ENCODE measurements at places on chromosomes 6 and 20.

DNA sequence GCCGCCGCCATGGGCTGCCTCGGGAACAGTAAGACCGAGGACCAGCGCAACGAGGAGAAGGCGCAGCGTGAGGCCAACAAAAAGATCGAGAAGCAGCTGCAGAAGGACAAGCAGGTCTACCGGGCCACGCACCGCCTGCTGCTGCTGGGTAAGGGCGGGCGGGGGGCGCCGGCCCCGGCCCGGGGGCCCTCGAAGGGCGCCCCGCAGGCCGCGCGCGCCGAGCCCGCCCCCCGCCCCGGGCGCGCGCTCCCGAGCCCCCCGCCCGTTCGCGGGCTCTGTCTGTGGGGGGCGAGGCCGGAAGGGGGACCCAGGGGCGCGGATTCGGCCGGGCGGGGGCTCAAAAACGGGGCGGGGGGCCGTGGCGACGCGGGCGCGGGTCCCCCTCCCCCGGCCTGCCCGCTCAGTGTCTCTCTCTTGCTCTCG is 39.2 kb downstream of the GNAS start:
- DNase-seq, result no peak

DNA sequence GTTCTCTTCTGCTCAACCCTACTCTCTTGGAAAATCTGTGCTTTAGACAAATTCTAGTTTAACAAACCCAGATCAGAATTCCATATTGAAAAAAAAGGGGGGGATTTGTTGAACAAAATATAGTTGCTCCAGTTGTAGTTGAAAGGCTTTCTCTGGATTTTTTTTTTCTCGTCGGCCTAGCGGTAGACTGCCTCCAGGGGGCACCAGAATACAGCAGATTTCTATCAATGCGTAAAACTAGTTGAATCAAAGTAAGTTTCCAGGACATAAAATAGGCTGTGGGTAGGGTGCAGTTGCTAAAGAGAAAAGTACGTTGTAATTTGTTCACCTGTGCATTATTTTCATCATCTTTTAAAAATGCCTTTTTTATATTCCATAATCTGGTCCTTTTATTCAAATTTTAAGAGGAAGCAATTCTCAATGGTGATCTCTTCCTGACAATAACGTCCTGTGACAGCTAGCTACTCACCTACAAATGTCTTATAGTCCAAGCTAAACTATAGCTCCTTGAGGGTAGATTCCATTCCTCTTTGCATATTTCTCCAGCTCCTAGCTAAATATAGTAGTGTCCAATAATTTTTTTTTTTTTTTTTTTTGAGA is 105.4 kb downstream of the PERP start:
- DNase-seq, result no peak

- DNase-seq, result no peak
These were observed 85.9 kb downstream of the SMLR1 start for GRCh38 chr6:130913120-130913519.

GRCh38 chr6:7899101-7899888 is 11.3 kb downstream of the TXNDC5 start:
- DNase-seq, result no peak

GRCh38 chr20:46433051-46433450 is 26.6 kb upstream of the ELMO2 start:
- no peak for DNase-seq

- DNase-seq, result no peak
These were observed 214.4 kb upstream of the KCNG1 start for GRCh38 chr20:51237278-51237677.

- DNase-seq, result no peak
These were observed 118.5 kb downstream of the SYCP2 start for GRCh38 chr20:59814840-59815340.

- no peak for DNase-seq
These were observed 608.1 kb downstream of the HACE1 start for GRCh38 chr6:104251651-104252050.

DNA sequence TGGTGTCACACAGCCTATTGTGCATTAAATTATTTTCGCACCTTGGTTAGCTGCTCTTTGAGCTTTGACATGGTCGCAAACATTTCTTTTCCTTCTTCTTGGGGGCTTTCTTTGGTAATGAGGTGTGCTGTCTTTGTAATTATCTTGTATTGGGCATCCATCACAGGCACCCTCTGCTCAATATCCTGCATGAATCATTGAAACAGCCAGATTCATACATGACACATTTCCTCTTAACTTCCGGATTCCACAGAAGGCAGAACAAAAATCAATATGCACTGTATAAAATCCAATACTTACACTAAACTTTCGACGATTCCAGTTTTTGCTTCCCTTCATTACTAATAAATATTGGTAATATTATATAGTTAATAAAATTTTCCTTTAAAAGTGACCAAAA is 175.6 kb downstream of the SYNE1 start:
- DNase-seq, result no peak

GRCh38 chr6:84514089-84514971 is 250.1 kb downstream of the TBX18 start:
- DNase-seq, result no peak

DNA sequence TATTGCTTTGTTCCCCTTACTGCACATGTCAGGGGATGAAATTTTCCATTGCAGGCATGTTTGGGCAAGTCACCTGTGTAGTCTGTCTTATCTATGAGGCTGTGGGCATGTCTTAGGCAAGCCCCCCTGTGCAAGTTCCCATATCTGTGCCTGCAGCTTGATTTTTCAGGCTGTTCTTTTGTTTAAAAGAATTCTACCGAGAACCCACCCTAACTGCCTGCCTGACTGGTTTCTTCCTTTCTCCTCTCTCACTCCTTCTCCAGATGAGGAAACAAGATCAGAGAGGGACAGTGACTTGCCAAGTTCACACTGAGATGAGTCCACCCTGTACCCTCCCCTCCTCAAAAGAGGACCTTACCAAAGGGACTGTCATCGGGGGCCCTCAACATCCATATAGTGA is 11.0 kb downstream of the TREML2 start:
- no peak for DNase-seq

- DNase-seq, result no peak
These were observed 44.7 kb downstream of the OR2B6 start for GRCh38 chr6:28001751-28002150.

Measured in cortex of kidney (tissue), 1 donor.